Dorsolateral prefrontal cortex (tissue), 122 donors: ENCODE measurements at places on chromosomes 2 and 18. TPM values are rescaled to one million over a fixed set of nuclear protein-coding genes. Genes with fewer than 3 reads are reported as not detected.

CHRNA1 gene
- total RNA-seq = 1.2 TPM

CYP1B1 gene
- total RNA-seq = 10.3 TPM

SLC16A14 gene
- total RNA-seq = 19.0 TPM

GPR55 gene
- total RNA-seq = 2.0 TPM

FBXO48 gene
- 2.1 TPM for total RNA-seq

DSG1 gene
- total RNA-seq = 0.50 TPM

CTAGE1 gene
- total RNA-seq = not detected

OTOS gene
- total RNA-seq = 3.1 TPM

PRKD3 gene
- total RNA-seq = 8.6 TPM
